Muscle of arm (tissue), 14 donors: ENCODE measurements at places on chromosomes 12 and 14.

GRCh38 chr12:65535946-65536345 lies 257.5 kb downstream of the MSRB3 start:
- DNase-seq = no peak

DNA sequence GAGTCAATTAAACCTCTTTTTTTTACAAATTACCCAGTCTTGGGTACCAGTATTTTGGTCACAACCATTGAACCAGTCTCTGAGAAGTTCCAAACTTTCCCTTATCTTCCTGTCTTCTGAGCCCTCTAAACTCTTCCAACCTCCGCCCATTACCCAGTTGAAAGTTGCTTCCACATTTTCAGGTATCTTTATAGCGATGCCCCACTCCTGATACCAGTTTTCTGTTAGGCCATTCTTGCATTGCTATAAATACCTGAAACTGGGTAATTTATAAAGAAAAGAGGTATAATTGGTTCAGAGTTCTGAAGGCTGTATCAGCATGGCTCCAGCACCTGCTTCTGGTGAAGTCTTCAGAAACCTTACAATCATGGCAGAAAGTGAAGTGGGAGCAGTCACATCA lies 31.7 kb downstream of the TTC5 start:
- no peak for DNase-seq

DNA sequence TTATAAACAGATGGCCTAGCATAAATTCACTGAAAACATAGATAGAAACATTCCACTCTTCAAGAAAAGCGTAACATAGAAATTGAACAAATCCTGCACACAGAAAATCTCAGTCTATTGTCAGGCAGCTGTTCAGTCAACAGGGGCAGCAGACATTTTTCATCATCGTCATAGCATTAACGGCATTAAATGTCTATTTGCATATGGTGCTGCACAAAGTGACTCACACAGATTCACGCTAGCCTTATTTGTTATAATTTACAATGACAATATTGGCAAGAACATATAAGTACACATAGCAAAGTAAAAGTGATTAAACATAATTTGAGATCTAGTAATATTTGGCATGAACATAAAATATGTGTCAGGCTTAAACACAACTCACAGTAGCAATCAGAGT lies 95.7 kb downstream of the CEP128 start:
- peak; percentile 3 for DNase-seq

DNA sequence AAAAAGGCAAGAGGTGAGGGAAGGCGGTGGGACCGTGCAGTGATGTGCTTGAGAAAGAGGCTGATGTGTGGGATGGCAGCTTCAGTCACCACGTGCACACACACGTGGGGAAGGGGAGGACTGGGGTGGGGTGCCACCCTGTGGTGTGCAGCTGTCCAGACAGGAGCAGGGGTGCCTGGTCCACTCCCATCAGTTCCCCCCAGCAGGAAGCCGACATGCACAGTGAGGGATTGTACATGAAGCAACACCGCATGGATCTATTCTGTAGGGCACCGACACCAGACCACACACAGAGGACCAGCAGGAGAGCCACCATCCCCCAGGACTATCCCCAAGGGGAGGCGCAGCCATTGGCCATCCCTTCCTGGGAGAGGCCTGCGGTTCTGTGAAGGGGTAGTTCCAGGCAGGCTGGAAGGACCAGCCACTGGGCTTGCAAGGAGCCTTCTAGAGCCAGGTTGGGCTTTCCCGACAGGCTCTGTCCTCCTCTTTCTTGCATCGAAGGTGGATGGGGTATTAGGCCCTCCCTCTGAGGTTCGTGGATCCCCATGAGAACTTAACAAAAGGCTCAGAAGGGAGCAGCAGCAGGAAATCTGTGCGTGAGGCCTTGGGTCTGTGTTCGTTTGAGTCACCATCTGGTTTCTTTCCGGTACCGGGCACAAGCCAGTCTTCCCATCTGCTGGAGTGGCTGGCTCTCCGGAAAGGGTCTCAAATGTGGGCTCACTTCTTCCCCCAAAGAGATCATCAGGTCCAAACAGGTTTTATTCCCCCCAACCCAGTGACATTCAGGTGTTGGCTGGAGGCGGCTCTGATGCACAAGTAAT lies 59.8 kb downstream of the PLEKHG3 start:
- no peak for DNase-seq

- peak; percentile 42 for DNase-seq
These were observed 11.8 kb downstream of the ALG10B start for GRCh38 chr12:38328306-38328895.

- no peak for DNase-seq
These were observed 21.4 kb upstream of the FOXG1 start for GRCh38 chr14:28745176-28745575.

DNA sequence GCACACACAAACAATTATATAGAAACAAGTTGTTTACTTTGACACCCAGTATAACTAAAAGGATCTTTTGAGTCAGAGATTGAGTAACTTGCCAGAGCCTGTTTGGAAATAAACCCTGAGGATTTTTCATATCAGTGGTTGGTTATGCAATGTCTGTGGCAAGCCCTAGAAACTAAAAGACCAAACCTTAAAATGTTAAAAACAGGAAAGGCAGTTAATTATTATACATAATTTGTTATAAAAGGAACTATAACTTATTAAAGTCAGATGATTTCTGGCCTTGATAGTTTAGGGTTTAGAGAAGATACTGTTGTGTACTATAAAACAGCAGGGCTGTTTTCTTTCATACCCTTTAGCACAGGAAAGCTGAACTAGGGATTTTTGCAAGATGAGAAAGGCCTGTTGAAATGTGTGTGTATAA lies 44.1 kb downstream of the PSEN1 start:
- DNase-seq = no peak

DNA sequence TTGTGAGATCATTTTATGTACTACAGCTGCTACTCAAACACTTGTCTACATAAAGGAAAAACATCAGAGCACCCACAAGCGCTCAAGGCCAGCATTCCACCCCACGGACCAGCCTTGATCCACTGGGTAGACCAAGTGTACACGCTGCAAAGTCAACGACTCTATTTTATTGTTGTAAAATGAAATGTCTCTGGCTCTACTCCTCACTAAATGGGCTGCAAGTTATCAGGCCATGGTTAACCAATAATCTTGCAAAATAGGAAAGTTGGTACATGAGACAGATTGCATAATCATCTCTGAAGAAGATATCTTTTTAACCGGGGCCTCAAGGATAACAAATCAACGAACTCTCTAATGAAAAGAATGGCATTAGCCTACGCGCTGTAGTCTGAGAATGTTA lies 69.9 kb upstream of the FOXN3 start:
- no peak for DNase-seq

- no peak for DNase-seq
These were observed 31.8 kb downstream of the BDKRB1 start for GRCh38 chr14:96287856-96288255.

- DNase-seq = no peak
These were observed 40.1 kb downstream of the FBXL14 start for GRCh38 chr12:1553987-1554982.

- no peak for DNase-seq
These were observed 23.7 kb downstream of the PCNX1 start for GRCh38 chr14:70931008-70931407.

DNA sequence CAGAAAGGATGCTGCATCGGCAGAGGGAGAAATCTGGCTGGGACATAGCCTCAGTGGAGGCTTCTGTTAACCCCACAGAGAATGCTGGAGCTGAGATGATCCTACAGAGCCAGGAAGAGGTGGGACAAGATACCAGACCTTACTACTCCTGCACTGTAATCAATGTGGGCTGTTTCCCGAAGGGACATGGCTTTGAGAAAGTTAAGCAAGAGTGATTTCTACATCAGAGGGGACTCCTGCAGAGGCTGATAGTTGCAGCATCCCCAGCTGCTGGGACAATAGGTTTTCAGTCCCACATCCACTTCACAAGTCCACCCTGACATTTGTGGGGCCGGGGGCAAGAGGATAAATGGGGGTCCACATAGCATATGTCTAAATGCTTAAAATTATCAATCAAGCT lies 22.5 kb upstream of the CMKLR1 start:
- no peak for DNase-seq

- DNase-seq = no peak
These were observed 1097.3 kb upstream of the FLRT2 start for GRCh38 chr14:84432676-84433075.

- peak; percentile 41 for DNase-seq
These were observed 258.6 kb downstream of the MSRB3 start for GRCh38 chr12:65536876-65537681.

DNA sequence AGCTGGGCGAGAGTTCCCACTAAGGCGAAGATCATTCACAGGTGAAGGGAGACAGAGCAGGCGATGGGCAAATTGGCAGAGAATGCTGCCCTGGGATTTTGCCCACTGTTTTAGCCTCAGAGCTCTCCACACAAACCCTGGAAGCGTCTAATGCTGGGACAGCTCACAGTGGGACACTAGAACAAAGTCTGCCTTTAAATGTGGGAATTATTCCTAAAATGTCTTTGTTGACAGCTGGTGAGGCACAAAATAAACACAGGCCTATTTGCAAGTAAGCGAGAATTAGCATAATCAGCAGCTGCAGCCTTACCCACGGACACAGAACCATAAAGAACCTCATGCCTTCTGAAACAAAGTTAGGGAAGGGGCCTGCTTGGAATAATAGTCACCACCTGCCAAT lies 824.5 kb downstream of the AACS start:
- no peak for DNase-seq

GRCh38 chr14:104581521-104581920 lies 2.0 kb downstream of the C14orf180 start:
- no peak for DNase-seq
